ENCODE measurements at places on chromosomes 3 and 15. TPM values are rescaled to one million over a fixed set of nuclear protein-coding genes. Genes with fewer than 3 reads are reported as not detected.

DNA sequence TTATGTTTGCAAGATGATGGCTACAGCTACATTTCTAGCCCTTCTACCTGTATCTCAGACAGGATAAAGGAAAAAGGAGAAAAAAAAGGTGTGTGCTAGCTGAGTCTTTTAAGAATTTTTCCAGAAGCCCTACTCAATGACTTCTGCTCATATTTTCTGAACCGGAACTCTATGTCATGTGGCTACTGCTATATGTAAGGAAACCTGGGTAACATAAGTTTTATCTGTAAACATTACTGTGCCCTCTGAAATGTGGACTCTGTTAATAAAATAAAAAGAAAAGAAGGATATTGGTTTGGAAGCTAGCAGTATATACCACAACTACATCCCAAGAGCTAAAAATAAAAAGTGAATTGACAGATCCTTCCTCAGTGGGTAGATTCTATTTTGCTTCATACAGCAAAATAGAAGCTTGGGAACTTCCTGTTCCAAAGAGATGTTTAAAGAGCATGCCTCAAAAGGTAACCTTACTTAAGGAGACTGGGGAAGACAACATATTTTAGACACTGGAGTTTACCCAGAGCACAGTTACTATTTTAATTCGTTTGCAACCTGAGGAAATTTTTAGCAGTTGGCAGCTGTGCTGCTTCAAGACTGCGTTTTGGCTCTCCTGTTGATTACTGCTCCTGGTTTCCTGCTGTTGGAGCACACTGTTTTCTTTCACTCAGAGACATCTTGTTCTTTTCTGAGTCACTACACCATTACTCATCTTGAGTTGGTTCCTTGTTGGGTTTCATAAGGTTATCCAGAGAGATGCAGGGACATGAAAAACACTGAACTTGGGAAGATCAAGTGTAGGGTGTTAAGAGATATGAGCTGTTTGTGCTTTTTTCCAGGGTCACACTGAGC, 280.7 kb downstream of the NFKBIZ start:
- H3K36me3 ChIP-seq = no peaks in the 10 kb centered on the region
- no peak for DNase-seq
- no peak overlapping the region for H3K27ac ChIP-seq

GRCh38 chr15:70142072-70142321, 44.3 kb upstream of the TLE3 start:
- H3K4me1 ChIP-seq = peaks cover 50% of the 10 kb centered on the region
- DNase-seq = no peak
- no peak overlapping the region for H3K4me3 ChIP-seq
- H3K36me3 ChIP-seq = no peaks in the 10 kb centered on the region

Gene PAK6
- 8.7 TPM for total RNA-seq

Gene TSEN2
- 21.1 TPM for total RNA-seq
